ENCODE measurements at places on chromosomes 7 and 10. TPM values are rescaled to one million over a fixed set of nuclear protein-coding genes. Genes with fewer than 3 reads are reported as not detected.

DNA sequence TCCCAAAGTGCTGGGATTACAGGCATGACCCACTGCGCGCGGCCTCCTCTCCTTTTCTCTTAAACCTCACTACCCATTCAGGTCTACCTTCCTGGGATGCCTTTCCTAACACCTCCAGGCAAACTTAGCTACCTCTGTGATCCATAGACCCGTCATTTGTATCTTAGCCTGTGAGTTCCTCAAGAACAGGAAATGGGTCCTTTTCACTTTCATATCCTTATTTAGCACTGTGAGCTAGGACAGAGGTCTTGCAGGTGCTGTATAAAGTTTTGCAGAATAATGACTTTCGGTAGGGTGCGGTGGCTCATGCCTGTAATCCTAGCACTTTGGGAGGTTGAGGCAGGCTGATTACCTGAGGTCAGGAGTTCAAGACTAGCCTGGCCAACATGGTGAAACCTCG lies 215.7 kb downstream of the RELN start:
- no peaks in the 10 kb centered on the region for H3K36me3 ChIP-seq
- no peaks in the 10 kb centered on the region for H3K4me1 ChIP-seq
- no peak for DNase-seq
- H3K4me3 ChIP-seq: no peak overlapping the region

DNA sequence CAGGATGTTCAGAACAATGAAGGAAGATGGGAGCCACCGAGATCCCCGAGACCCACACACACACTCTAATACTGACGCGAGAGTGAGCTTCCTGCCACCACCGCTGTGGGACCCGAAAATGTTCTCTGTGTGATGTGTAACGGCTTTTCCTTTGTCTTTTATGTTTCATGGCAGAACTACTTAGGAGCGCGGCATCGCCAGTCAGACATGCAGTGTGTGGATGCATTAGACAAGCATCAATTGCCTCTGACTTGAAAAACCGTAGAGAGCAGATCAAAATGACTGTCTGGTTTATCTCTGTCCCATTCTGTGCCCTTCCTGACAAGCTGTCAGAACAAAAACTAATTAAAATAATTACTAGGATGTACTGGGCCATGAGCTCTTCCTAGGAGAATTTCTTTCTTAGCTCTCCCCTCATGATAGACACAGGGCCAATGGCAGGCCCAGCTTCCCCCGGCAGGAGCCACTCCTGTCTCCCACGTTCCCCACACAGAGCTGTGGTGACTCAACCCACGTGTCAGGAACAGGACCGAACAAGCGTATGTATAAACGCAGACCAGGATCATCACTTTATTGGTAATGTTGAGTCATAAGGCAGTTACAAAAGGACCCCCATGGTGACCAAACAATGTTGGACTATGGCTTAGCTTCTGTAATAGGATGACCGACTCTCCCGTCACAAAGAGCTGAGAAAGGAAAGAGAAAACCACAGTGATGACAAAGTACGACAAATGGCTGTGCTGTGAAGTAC lies 705.0 kb downstream of the PARD3 start:
- no peaks in the 10 kb centered on the region for H3K27me3 ChIP-seq
- no peak for DNase-seq
- H3K4me3 ChIP-seq: no peak overlapping the region
- H3K36me3 ChIP-seq: no peaks in the 10 kb centered on the region
- no peak overlapping the region for H3K27ac ChIP-seq

- peaks cover 3% of the 10 kb centered on the region for H3K36me3 ChIP-seq
- peak overlapping the region; percentile 81 for H3K27ac ChIP-seq
- H3K4me1 ChIP-seq: peaks cover 22% of the 10 kb centered on the region
- DNase-seq: no peak
Observed at GRCh38 chr10:100184840-100185239, 989 bp downstream of the ERLIN1 start.

DNA sequence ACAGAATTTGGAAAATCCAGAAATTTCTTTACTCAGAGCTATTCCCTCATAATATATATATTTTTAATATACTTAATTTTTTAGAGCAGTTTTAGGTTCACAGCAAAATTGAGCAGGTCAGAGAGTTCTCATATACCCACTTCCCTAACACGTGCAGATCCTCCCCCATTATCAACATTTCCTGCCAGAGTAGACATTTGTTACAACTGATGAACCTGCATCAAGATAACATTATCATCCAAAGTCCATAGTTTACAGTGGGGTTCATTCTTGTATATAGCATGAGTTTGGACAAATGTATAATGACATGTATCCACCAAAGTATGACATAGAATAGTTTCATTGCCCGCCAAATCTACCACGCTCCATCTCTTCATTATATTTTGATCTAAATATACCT lies 170.0 kb downstream of the PTEN start:
- H3K27ac ChIP-seq: no peak overlapping the region
- H3K4me3 ChIP-seq: no peak overlapping the region
- H3K4me1 ChIP-seq: peaks cover 9% of the 10 kb centered on the region
- no peaks in the 10 kb centered on the region for H3K36me3 ChIP-seq
- DNase-seq: no peak
- H3K27me3 ChIP-seq: no peaks in the 10 kb centered on the region

DNA sequence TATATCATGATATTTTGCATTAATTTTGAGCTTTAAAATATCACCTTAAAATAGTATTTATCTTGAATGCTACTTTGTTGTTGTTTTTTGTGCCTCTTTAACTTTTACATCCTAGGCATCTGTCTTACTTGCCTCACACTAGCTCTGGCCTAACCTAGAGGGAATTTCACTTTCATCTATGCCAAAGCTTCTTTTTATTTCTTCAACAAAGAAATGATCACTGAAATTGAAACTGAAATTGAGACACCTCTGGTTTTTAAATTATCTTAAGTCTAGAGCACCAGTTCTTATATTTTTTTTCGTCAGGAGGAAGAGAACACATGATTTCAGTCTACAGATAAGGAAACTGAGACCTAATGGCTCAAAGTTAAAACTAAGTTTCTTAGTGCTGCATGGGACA lies 3.5 kb upstream of the SCIN start:
- no peaks in the 10 kb centered on the region for H3K36me3 ChIP-seq
- DNase-seq: no peak
- H3K4me1 ChIP-seq: peaks cover 19% of the 10 kb centered on the region
- peaks cover 20% of the 10 kb centered on the region for H3K27me3 ChIP-seq

- H3K4me1 ChIP-seq: no peaks in the 10 kb centered on the region
- no peaks in the 10 kb centered on the region for H3K36me3 ChIP-seq
Observed at GRCh38 chr7:2169923-2170575, 62.7 kb downstream of the MAD1L1 start.

DNA sequence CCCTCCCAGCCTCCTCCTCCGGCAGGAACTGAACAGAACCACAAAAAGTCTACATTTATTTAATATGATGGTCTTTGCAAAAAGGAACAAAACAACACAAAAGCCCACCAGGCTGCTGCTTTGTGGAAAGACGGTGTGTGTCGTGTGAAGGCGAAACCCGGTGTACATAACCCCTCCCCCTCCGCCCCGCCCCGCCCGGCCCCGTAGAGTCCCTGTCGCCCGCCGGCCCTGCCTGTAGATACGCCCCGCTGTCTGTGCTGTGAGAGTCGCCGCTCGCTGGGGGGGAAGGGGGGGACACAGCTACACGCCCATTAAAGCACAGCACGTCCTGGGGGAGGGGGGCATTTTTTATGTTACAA lies 83.3 kb downstream of the PAX2 start:
- peaks cover 91% of the 10 kb centered on the region for H3K27me3 ChIP-seq
- peak overlapping the region; percentile 47 for H3K4me3 ChIP-seq
- H3K36me3 ChIP-seq: no peaks in the 10 kb centered on the region

- DNase-seq: no peak
- H3K4me1 ChIP-seq: peaks cover 8% of the 10 kb centered on the region
- H3K4me3 ChIP-seq: no peak overlapping the region
- H3K27me3 ChIP-seq: no peaks in the 10 kb centered on the region
- H3K36me3 ChIP-seq: peaks cover 44% of the 10 kb centered on the region
- H3K27ac ChIP-seq: no peak overlapping the region
Observed at GRCh38 chr10:807958-808353, 118.5 kb upstream of the DIP2C start.

DNA sequence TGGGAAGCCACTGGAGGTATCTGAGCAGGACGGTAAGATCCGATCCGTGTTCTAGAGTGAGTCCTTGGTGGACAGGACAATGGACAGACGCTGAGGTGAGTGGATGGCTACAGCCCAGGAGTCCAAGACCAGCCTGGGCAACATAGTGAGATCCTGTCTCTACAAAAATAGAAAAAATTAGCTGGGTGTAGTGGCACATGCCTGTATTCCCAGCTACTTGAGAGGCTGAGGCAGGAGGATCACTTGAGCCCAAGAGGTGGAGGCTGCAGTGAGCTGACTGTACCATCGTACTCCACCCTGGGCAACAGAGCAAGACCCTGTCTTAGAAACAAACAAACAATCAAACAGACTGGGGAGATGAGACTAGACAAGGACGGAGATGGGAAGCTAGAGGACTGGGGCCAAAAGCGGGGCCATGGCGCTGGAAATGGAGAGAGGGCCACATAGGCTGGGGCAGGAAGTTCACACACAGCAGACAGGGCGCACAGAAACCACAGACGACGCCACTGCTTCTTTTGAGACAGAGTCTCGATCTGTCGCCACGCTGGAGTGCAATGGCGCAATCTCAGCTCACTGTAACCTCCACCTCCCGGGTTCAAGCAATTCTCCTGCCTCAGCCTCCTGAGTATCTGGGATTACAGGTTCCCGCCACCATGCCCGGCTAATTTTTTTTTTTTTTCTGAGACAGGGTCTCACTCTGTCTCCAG lies 24.7 kb downstream of the DAGLB start:
- peaks cover 16% of the 10 kb centered on the region for H3K4me1 ChIP-seq
- no peak overlapping the region for H3K4me3 ChIP-seq
- no peaks in the 10 kb centered on the region for H3K27me3 ChIP-seq
- peaks cover 50% of the 10 kb centered on the region for H3K36me3 ChIP-seq
- H3K27ac ChIP-seq: no peak overlapping the region

DNA sequence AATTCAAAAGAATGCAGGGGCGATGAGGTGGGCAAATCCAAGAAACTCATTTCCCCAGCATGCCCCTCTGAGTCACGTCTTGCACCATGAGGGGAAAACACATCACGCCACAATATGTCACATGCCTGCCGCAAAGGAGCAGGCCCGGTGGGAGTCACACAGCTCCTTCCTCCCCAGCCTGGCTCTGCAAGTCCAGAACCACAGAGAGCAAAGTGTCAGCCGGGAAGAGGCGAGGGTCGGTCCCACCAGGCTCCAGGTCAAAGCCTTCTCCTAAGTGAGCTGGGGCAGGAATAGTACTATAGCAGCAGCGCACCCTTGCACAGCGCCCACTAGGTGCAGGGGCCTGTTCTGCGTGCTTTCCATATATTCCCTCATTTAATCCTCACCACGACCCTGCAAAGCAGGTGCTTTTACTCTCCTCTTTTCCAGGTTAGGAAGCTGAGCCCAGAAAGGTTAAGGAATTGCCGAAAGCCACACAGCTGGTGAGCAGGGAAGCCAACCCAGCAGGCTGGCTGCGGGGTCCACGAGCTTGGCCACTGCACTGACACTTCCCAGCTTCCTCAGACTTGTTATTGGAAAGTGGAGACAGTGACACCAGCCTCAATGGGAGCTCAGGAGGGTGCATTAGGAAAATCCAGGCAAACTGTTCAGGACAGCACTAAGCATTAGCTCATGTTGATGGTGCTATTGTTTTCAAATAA lies 94.0 kb upstream of the ZMIZ1 start:
- H3K27ac ChIP-seq: no peak overlapping the region
- H3K36me3 ChIP-seq: no peaks in the 10 kb centered on the region
- peak; percentile 63 for DNase-seq

- H3K4me1 ChIP-seq: no peaks in the 10 kb centered on the region
- H3K27ac ChIP-seq: no peak overlapping the region
- no peak for DNase-seq
- no peaks in the 10 kb centered on the region for H3K36me3 ChIP-seq
- no peaks in the 10 kb centered on the region for H3K27me3 ChIP-seq
Observed at GRCh38 chr7:31651234-31652062, 35.6 kb upstream of the PPP1R17 start.

DNA sequence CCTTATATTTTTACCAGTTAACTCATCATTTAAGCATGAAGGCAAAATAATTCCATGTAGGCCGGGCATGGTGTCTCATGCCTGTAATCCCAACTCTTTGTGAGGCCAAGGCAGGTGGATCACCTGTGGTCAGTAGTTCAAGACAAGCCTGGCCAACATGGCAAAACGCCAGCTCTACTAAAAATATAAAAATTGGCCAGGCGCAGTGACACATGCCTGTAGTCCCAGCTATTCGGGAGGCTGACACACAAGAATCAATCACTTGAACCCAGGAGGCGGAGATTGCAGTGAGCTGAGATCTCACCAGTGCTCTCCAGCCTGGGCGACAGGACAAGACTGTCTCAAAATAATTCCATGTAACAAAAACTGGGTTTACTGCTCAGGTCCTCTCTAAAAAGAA lies 18.3 kb downstream of the HNRNPA2B1 start:
- no peaks in the 10 kb centered on the region for H3K27me3 ChIP-seq
- peaks cover 16% of the 10 kb centered on the region for H3K4me1 ChIP-seq
- DNase-seq: no peak
- no peak overlapping the region for H3K27ac ChIP-seq

GRCh38 chr7:35866186-35866585 lies 65.3 kb downstream of the SEPTIN7 start:
- H3K36me3 ChIP-seq: peaks cover 34% of the 10 kb centered on the region
- H3K27me3 ChIP-seq: no peaks in the 10 kb centered on the region
- no peak for DNase-seq

DNA sequence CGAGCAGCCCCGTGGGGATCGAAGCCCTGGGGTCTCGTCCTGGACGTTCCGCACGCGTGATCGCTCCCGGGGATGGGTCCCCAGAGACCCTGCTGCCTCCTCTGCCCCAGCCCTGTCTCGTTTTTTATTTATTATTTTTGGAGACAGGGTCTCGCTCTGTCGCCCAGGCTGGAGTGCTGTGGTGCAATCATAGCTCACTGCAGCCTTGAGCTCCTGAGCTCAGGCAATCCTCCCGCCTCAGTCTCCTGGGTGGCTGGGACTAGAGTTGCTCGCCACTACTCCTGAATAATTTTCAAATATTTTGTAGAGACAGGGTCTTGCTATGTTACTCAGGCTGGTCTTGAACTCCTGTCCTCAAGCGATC lies 319 bp upstream of the STX1A start:
- no peaks in the 10 kb centered on the region for H3K36me3 ChIP-seq
- H3K27me3 ChIP-seq: no peaks in the 10 kb centered on the region
- H3K4me3 ChIP-seq: peak overlapping the region; percentile 35
- no peak for DNase-seq
- H3K27ac ChIP-seq: no peak overlapping the region
- peaks cover 44% of the 10 kb centered on the region for H3K4me1 ChIP-seq

- no peaks in the 10 kb centered on the region for H3K27me3 ChIP-seq
- no peak overlapping the region for H3K4me3 ChIP-seq
- H3K36me3 ChIP-seq: no peaks in the 10 kb centered on the region
- no peak overlapping the region for H3K27ac ChIP-seq
- no peak for DNase-seq
Observed at GRCh38 chr7:123502201-123502600, 32.2 kb downstream of the IQUB start.

C10orf62 gene
- total RNA-seq: not detected

CLDN3 gene
- not detected for total RNA-seq

MET gene
- total RNA-seq: not detected

STEAP1 gene
- not detected for total RNA-seq

SLC26A4 gene
- total RNA-seq: not detected

VWDE gene
- 1.5 TPM for total RNA-seq

All from CD4-positive, alpha-beta T cell (primary cell).